ENCODE measurements at places on chromosomes 2 and 18.

- DNase-seq = no peak
Measured at GRCh38 chr2:191610756-191611155, 67.2 kb upstream of the NABP1 start.

DNA sequence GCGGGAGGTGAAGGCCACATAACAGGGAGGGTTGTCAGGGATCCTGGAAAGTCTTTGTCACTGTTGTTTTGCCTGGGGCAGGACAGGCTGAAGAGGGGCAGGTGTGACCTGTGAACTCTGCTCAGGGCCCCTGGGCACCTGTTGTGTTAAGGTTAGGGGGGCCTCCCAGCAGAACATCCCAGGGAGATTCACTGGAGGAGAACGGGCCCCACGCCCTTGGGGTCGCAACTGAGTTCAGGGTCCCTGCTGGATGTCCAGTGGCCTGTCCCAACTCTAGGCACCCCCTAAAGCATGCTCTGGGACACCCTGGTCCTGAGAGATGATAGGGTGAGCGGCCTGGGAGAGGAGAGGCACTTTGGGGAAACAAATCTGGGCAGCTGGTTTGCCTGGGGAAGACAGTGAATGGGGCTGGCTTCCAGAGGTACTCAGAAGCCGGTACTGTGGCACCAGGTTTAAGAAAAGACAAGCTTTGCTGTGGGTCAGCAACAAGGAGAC lies 22.9 kb downstream of the GPR35 start:
- DNase-seq = no peak

GRCh38 chr2:76295762-76296161 lies 585.0 kb upstream of the GCFC2 start:
- DNase-seq = no peak

- DNase-seq = no peak
Measured at GRCh38 chr2:50241282-50241681, 790.6 kb downstream of the NRXN1 start.

DNA sequence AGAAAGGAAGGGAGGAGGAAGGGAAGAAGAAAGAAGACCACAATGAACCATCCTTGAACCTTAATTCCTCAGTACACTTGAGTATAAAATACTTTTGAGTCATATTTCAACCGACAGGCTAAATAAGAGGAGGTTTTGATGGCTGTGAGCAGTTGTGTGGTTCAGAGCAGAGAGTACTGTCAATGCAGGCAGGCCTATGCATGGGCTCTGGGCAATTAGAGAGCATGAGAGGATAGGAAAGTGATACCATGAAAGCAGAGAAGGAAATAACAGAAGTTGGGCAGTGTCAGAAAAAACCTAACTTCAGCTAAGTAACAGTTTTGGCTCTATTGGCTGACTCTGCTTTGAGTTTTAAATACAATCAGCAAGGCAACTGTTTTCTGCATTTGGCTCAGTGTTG lies 123.6 kb upstream of the STK17B start:
- DNase-seq = no peak

DNA sequence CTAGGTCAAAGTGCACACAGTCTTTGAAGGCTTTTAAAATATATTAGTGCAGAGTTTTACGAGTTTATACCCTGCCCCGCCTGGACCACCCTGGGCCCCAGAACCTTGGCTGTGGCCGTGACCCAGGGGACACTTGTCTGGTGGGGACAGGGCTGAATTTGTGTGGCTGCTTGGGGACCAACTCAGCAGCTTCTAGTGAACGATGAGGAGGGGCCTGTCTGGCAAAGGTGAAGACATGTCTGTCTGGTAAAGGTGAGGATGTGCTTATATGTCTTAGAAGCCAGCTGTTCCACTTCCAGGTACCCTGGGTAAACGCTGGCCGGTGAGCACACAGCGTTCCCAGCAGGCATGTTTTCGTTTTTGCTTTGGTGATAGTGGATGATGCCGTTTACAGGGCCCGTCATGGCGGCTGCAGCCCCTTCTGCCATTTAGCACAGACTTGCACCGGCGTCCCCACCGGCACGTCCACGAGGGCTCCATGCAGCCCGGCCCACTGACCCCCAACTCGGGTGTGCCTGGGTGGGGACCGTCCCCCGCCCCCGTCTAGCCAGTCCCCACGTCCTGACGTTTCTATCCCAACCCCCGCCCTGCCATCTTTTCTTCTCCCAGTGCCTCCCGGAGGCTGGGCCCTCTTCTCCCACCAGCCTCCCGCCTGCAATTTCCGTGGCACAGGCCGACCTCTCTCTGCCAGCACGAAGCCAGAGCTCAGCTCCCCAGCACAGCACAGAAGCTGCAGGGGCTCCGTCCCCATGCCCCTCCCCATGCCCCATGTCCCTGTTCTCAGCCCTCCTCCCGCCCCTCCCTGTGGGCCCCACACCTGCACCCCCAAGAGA lies 67.8 kb downstream of the SLC66A2 start:
- no peak for DNase-seq

DNA sequence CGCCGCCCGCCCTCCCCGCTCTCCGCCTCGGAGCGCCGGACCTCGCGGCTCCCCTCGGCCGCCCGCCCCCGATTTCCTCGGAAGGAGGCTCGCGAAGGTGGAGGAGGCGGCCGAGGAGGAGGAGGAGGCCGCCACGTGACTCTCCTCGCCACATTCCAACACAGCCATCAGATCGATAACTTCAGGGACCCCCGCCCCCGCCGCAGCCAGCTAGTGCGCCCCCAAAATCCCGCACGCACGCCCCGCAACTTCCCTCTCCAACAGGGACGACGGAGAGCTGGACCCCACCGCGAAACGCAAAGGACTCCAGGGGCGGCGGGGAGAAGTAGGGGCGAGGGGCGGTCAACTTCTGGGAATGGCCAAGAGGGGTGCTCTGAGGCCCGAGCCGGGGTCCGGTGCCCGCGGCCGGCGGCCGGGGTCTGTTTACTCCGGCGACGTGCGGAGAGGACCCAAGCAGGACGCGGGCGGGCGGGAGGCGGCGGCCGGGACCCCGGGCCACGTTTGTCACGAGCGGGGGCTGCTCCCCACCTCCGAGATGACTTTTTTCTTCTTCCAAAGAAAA lies 2.0 kb downstream of the ZNF521 start:
- no peak for DNase-seq
